GM06990 (cell line): ENCODE measurements at places on chromosomes 12 and 14.

DNA sequence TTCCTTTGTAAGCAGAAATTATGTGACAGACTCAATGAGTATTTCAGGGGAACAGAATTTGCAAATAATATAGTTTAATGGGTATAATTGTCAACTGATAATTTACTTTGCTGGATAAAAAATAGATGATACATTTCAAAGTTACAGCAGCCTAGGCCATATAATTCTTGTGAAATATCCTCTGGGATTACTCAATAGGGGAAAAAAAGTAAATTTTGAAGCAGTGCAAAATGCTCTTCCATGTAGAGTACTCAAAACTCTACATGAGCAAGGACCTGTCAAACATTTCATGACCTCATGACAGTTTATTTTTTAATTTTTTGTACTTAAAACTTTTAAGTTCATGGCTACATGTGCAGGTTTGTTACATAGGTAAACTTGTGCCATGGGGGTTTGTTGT, 163.3 kb downstream of the DACT1 start:
- no peak for DNase-seq

GRCh38 chr12:3630621-3631271, 122.2 kb downstream of the CRACR2A start:
- no peak for DNase-seq

GRCh38 chr12:84727961-84728360, 184.6 kb downstream of the SLC6A15 start:
- no peak for DNase-seq

- DNase-seq: no peak
Observed at GRCh38 chr12:110444455-110444854, 5.7 kb downstream of the ARPC3 start.

DNA sequence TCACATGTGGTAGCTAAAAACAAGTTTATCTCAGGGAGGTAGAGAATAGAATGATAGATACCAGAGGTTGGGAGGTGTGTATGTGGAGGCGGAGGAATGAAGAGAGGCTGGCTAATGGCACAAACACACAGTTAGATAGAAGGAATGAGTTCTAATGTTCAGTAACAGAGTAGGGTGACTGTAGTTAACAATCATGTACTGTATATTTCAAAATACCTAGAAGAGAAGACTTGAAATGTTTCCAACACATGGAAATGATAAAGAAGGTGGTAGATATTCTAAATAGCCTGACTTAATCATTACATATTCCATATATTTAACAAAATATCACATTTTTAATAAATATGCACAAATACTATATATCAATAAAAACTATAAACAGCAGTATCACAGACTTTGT, 8.9 kb upstream of the IFNG-AS1 start:
- no peak for DNase-seq

GRCh38 chr12:124391340-124392261, 96.7 kb downstream of the RFLNA start:
- peak; percentile 78 for DNase-seq

- DNase-seq: no peak
Observed at GRCh38 chr14:94382716-94383596, 5.4 kb downstream of the SERPINA1 start.

- DNase-seq: no peak
Observed at GRCh38 chr12:77104792-77105191, 39.4 kb upstream of the E2F7 start.

DNA sequence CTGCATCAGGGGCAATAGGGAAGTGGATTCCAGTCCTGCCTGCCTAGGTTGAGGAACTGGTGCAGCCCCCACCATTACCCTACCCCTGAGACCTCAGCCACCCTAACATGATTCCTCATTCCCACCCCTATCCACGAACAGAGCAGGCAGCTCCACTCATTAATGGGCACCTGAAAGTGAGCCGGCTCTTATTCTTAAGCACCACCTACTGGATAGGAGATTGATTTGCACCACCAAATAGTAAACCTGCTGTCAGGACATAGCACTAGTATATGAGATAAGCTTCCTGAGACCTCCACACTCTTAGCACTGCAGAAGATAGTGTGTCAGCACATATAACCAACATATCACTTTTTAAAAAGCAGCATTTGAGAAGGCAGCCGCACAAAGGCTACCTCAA, 573.2 kb downstream of the SOX5 start:
- no peak for DNase-seq

DNA sequence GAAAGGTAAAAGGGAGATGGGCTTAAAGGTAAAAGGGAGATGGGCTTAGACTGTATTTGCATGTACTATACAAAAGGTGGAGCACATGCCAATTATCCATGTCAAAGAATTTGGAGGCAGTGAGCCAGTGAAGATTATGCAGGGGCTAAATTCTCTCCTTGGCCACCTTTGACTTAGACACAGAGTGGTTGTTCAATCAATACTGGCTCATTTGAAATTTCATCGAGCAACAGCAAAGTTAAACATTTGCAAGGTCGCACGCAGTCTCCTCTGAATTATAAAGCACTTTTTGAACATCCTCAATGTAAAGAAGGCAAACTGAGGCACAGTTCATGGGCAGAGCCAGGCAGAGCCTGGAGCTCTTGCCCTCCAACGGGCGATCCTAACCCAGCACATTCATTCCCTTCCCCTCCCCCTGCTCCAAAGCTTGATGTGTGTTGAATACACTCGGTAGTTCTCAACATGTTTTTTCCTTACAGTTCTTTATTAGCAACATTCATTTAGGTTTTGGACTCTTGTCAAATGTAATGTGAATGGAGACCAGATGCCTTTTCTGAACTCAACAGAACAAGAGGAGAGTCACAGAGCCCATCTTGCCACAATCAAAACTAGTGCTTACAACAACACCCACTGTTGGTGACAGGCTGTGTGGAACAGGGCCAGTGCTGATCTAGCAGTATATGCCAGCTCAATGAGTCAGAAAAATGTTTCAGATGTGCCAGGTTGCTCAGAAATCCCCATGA, 169.7 kb upstream of the G2E3 start:
- DNase-seq: no peak

DNA sequence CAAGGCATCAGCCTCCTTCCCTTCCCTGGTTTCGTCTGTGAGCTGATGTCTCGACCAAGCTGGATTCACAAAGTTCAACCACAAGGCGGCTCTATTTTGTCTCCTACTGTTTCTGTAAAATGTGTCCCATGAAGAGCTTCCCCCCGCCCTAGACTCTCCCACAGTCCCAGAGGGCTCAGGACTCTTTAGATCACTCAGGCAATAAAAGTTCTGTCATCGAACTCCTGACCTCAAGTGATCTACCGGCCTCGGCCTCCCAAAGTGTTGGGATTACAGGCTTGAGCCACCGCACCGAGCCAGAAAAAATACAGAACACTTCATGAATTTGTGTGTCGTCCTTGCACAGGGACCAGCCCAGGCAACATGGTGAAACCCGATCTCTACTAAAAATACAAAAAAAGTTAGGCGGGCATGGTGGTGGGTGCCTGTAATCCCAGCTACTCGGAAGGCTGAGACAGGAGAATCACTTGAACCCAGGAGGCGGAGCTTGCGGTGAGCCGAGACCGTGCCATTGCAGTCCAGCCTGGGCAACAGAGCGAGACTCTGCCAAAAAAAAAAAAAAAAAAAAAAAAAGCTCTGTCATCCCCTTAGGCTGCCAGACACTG, 149.4 kb downstream of the BCL11B start:
- DNase-seq: no peak

DNA sequence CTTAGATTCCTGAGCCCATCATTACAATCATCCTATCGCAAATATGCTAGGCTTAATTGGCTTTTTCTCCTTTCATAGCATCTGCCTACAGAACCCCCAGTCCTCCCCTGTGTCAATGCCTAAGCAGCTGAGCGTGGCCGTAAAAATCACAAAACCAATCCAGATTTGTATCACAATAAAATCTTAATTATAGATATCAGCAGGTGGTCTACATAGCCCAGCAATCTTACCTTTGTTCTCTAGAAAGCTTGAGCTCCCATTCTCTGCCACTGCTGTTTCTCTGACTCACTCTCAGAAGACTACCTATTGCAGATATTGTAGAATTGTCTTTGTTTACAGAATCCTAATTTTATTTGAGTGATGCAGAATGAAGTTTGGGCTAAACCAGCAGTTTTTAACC, 37.9 kb upstream of the PPM1A start:
- DNase-seq: no peak

DNA sequence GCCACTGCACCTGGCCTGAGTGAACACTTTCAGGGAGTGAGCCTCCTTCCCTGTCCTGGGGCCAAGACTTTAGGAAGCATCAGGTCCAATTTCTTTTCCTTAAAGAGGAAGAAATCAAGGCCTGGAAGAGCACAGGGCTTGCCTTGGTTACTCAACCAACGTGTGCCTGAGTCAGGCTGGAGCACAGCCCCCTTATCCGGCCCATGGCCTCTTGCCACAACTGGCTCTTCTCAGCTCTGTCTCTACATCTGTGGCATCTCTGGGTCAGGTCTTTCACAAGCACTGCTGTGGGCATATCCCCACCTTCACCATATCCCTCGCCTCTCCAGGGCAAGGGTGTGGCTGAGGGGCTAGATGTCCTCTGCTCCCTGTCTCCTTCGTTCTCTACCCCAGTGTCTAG, 6.8 kb downstream of the MYH6 start:
- DNase-seq: no peak

DNA sequence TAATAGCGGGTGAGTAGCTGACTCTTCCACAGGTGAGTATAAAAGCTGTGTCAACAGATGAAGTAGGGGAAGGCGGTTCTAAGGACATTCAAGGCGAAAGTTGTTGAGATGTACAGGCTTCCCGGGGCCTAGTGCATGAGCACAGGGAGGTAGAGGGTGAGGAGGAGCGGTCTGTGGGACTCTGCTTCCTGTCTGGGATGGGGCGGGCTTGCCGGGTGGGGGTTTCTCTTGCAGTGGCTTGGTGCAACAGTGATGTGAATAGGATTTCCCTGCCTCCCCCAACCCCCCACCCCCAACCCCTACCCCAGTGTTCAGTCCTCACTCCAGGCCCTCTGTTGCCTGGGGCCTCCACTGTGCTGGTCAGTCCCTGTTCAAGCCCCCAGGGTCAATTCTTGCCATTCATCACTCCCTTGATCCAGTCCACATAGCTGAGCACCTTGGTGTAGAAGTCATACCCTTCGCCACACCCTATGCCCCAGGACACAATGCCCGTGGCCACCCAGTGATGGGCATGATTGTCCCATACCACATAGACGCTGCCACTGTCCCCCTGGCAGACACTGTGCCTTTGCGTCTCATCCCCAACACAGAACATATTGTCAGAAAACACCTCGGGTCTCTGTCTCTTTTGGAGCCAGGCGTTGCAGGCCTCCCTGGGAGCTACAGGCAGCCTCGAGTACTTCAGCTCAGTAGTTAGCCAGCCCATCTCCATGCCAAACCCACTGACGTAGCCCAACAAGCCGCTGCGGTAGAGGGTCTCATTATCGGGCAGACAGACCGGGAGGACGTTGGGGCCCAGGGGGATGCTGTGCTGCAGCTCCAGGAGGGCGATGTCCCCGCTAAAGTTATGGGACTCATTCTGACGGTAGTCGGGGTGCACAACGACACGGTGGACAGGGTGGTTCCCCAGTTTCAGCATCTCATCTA, 4.0 kb upstream of the C1R start:
- DNase-seq: no peak

GRCh38 chr12:94644141-94644979, 6.0 kb downstream of the TMCC3 start:
- DNase-seq: peak; percentile 45

GRCh38 chr12:121189619-121190155, 20.2 kb upstream of the P2RX4 start:
- no peak for DNase-seq

DNA sequence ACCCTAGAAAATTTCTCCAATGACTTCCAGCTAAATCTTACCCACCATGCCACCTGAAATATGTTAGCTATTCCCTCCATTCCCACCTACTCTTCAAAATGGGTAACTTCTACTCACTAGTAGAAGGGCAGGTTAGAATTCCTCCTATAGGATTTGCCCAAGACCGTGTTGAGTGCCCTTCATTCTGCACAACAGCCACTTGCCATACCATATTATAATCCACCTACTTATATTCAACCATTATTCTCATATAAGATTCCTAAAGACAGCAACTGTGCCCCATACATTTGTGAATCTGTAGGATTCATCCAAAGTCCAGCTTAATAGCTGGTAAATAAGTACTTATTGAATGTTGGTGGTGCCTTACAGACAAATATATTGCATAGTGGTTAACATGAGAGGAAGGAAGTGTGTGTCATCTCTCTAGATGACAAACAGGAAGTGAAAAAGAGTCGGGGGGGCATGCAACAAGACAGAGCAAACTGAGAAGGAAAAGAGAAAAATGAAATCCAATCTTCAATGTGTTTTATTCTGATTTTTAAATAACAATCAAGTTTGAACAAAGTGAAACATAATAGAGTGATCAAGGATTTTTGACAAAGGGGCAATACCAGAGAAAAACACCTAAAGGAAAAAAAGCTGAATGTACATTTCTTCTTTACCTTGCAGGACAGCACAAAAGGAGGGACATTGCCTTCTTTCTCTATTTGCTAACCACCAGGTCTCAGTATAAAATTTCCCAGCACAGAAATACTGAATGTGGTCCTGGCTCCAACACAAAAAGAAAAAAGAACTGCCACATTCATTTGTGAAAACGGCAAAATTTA, 389.3 kb upstream of the USP15 start:
- no peak for DNase-seq
